EH (cell line): ENCODE measurements at places on chromosomes 4 and X.

DNA sequence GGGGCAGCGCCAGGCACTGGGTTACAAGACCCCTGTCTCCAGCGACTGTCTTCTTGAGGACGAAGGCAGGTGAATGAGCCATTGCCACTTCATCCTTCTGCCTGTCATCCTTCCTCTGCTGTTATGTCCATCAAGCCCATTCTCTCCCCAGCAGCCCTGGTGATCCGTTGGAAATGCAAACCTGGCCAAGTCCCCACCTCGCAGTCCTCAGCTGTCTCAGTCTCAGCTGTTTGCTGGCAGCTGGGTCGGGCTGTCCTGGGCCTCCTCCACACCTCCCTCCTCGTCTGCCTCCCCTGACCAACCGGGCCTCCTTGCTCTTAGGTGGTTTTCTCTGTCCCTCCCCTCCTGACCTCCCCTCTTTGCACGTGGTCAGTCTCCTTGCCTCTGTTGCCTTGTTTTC is 38.0 kb downstream of the PTTG2 start:
- no peak for DNase-seq

- DNase-seq, result peak; percentile 42
Measured at GRCh38 chr4:94127707-94128328, 79.8 kb upstream of the SMARCAD1 start.

- DNase-seq, result peak; percentile 38
Measured at GRCh38 chrX:9724711-9725110, 40.9 kb downstream of the GPR143 start.

GRCh38 chrX:7133050-7133440 is 14.5 kb upstream of the STS start:
- peak; percentile 53 for DNase-seq

- peak; percentile 55 for DNase-seq
Measured at GRCh38 chrX:47644557-47645091, 5.7 kb downstream of the ELK1 start.

DNA sequence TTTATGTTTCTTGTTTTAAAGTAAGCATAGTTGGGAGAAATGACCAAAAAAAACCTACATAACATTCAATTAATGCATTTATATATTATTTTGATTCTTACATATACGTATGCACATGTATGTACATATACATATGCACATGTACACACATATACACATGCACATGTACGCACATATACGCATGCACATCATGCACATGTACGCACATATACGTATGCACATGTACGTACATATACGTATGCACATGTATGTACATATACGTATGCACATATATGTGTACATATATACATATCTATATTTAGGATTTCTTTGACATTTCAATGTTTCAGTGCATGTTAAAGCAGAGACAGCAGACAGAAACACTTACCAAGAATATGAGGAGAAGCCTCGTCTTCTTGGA is 263.4 kb downstream of the ADAMTS3 start:
- DNase-seq, result no peak

DNA sequence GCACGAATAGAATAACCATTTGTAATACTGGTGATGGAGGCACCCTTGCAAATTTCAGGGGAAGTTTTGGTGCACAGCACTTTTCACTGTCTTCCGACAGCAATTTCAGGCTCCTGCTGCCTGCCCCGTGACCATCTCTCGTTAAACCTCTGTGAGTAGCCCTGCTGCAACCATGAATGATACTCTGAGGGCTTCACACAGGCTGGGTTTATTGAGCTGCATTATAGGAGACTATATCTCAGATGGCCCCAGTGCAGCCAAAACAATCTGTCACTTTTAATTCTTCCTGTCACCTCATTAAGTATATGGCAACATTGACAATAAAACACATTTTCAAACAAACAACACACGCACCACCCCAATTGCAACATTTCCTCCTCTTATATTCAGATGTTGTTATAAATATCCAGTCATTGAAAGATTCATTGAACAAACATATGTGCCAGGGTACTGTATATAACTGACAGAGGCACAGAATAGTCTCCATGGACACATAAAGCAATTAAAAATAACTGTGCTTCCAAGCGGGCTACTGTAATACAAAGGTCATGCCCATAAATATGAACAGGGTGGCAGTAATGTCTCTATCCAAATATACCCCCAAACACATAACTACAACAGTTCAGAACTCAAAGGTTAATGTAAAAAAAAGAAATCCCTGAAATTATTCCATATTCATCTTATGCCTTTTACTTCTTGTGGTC is 477.0 kb downstream of the GBA3 start:
- no peak for DNase-seq

GRCh38 chrX:41759817-41760216 is 35.8 kb downstream of the GPR82 start:
- peak; percentile 29 for DNase-seq

DNA sequence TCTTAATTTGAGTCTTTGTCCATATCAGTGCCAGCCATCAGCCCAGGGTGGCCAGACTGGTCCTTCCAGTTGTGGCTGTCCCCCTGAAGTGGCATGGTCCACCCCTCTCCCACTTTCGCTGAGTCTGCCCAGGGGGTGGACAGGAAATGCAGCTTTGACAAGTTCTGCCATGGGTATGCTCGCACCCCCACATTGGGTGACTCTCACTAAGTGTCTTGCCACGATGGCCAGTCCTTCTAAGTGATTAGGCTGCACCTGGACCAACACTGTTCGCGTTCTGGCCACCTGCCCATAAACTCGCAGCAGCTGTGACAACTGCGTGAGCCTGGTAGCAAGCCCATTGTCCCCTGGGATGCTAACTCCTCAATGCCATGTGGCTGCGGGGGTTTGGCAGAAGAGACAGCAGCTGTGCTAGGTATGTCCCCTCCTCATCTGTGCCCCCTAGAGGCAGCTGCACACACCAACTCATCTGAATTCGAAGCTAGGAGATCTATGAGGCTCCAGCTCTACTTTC is 10.0 kb upstream of the LNX1 start:
- DNase-seq, result peak; percentile 24

- DNase-seq, result no peak
Measured at GRCh38 chr4:8586671-8587468, 5.7 kb upstream of the CPZ start.

DNA sequence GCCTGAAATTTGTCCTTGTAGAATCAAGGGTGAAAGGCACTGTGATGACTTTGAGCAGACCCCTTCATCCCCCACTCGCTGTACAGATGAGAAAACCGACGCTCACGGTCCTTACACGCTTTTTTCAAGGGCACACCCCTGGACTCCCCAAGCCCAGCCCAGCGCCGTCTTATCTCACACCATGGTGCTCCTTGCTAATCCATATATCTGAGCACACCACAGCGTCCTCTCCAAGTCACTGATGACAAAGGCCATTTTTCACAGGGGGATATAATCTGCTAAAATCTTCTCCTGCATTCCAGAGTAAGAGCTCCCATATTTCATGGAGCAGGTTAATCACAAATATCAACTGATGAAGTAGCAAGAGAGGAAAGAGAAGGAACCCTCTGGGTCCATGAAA is 486.3 kb downstream of the BCOR start:
- no peak for DNase-seq

GRCh38 chr4:151743894-151744293 is 16.9 kb downstream of the GATB start:
- no peak for DNase-seq

GRCh38 chr4:1810765-1811164 is 17.7 kb downstream of the FGFR3 start:
- DNase-seq, result no peak

DNA sequence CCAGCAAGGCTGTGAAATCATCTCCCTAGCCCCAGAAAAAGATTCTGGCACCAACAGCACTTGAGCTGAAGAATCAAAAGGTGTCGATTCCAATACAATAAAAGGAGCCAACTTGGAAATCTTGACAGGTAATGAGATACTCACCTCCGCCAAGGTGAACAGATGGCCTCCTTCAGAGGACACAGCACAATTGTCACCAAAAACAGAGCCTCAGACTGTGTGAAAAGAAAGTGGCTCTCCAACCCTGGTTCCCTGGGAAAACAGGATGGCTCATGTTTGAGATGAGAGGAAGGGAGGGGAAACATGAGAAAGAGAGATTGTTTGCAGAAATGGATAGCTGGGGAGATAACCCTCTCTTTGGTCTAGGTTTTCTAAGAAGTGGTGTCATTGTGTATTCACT is 168.9 kb downstream of the HS3ST1 start:
- DNase-seq, result no peak

GRCh38 chrX:38754102-38754790 is 47.0 kb upstream of the MID1IP1 start:
- DNase-seq, result peak; percentile 48

GRCh38 chr4:4386736-4387392 is at the start of gene NSG1:
Gene NSG1, plus strand, starts transcription at chr4:4387102. Its CDS starts 528 bp downstream, at chr4:4387630.
- DNase-seq, result peak; percentile 22

- no peak for DNase-seq
Measured at GRCh38 chr4:128282516-128282915, 5.1 kb downstream of the PGRMC2 start.

DNA sequence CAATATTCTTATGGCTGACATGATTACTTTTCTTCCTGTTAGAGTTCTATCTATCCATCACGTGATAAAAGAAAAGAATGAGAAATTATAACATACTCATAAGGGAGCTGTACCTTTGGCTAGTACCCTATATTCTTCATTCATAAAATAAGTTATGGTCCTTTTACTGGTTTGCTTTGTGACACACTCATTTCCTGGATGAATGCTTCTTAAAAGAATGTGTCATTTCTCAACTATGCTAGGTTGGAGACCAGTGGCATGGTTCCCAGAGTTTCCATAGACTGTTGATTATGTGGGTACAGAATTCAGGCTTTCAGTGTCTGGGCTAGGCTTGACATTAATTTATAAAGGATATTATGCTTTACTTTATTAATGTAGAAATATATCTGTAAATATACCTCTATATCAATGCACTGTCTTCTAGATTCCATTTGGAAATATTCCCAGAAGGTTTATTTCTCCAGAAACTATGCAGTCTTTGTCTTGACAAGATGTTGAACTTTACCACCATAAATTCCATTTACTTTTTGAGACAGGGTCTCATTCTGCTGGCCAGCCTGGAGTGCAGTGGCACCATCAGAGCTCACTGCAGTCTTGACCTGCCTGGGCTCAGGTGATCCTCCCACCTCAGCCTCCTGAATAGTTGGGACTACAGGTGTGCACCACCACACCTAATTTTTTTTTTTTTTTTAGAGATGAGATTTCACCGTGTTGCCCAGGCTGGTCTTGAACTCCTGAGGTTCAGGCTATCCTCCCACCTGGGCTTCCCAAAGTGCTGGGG is 23.8 kb downstream of the NUDT6 start:
- DNase-seq, result peak; percentile 95

DNA sequence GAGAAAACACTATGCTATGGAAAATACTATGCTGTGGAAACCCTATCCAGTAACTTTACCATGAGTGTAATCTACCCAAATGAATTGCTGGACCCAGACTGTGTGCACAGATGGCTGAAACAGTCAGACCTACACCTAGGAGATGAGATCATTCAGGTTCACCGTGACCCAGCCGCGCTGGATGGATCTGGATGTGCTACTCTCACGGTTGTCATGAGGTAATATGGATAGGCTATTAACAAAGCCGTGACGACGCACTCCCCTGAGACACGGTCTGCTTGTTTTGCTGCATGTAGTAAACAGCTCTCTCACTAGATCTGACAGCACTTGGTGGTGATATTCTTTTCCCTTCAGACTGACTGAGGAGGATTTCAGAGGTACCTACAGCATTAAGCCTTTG is 832.5 kb upstream of the GRID2 start:
- DNase-seq, result no peak

GRCh38 chrX:136162827-136163570 is 15.7 kb downstream of the FHL1 start:
- DNase-seq, result peak; percentile 64

DNA sequence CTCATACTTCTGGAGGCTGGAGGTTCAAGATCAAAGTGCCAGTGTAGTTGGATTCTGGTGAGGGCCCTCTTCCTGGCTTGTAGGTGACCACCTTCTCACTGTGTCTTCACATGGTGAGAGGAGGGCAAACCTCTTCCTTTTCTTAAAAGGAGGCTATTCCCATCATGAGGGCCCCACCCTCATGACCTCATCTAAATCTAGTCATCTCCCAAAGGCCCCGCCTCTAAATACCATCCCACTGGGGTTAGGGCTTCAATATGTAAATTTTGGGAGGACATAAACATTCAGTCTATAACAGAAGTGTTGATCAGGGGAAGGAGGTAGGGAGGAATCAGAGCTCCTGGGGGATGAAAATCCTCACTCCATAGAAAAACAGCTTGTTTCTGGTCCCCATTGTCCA is 60.8 kb upstream of the DIPK2B start:
- DNase-seq, result no peak

- DNase-seq, result no peak
Measured at GRCh38 chr4:84691800-84692199, 108.9 kb downstream of the CDS1 start.

- DNase-seq, result no peak
Measured at GRCh38 chrX:37818031-37818430, 29.3 kb downstream of the DYNLT3 start.

DNA sequence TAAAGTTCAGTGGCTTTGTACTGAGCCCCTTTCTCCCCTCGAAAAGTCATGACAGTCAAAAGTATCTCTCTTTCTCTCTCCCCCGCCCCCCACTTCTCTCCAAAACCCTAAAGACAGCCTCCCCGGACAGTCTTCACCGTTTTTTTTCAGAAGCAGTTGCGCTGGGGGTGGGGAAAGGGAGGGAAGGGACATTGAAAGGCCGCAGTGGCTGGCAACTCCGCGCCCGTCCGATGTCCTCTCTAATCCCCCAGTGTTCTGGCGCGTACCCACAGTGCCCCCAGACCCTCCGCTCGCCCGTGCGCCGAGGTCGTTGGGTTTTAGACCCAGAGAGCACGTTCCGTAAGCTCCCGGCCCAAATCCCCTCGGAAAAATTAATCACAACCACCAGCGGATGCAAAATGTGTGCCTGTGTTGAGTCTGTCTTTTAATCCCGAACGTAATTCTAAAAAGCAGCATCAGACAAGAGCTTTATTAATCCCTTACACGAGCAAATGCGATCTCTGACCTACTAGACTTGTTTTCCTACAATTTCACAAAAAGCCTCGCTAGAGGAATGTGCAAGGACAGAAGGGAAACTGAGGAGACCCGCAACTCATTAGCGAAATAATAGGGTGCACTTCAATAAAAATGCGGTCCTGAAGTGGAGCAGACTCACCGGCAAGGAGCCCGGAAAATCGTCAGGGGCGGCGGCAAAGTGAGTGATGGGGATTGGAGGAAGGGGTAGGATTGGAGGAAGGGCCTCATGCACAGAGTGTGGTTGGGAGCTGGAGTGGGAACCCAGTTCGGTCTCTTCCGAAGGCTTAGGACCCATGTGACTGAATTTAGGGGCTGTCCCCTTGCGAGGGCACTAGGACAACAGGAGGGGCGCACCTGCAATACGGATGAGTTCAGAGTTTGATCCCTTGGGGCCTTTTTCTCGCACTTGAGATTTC is 12.2 kb upstream of the PRDM8 start:
- peak; percentile 8 for DNase-seq

GRCh38 chr4:52952540-52952939 is 90.4 kb downstream of the RASL11B start:
- no peak for DNase-seq

GRCh38 chr4:88963817-88964216 is 93.2 kb downstream of the FAM13A start:
- peak; percentile 27 for DNase-seq

GRCh38 chr4:8199594-8200301 is 658 bp downstream of the SH3TC1 start:
- DNase-seq, result no peak
